Brain pericyte (primary cell): ENCODE measurements at places on chromosomes 4 and X.

DNA sequence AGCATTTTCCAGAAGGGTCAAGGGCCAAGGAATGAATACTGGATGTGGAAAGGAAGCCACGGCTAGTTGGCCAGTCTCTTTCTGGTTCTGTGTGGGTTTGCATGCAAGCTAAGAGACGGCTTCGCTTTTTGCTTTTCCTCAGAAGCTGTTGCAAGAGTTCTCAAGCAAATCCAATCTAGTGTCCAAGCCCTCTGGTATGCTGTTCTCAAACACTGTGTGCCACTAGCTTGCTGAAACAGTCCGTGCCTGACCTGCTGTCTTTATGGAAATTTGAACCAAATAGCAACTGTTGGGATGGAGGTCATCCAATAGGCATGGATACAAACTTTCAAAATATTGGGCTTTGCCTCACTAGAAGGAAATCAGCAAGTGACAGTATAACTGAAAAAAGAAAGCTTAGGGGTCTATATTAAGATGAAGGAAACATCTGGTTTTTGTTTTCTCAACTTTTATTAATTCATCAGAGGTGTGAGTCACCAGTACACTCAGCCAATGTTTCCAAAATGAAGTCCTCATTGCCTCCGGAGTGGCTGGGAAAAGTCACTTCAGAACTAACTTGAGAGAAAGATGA is 70.5 kb downstream of the SLC9A6 start:
- DNase-seq = no peak

GRCh38 chr4:78318126-78318525 is 233.4 kb upstream of the ANXA3 start:
- no peak for DNase-seq

- DNase-seq = no peak
Measured at GRCh38 chrX:24759786-24760185, 66.1 kb downstream of the POLA1 start.

- DNase-seq = no peak
Measured at GRCh38 chr4:185381288-185382196, 14.2 kb downstream of the LRP2BP start.

DNA sequence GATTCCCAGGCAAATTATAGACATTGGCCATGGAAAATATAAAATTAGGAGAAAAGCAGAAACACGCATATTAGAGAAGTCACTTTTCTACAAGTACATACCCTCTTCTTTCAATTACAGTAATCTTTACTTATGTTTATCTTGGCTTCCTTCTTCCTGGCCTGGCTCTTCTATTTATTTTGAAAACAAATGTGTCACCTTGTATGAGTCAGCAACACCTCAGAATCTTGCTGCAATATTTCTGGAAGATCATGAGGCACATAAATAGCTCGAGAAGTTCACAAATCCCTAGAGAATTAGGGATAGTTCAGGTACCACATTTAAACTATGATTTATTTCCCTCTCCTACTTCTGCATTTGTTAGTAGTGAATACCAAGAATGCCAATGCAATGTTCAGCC is 124.6 kb downstream of the ANOS1 start:
- DNase-seq = peak; percentile 1

- no peak for DNase-seq
Measured at GRCh38 chrX:39773923-39774773, 323.6 kb downstream of the BCOR start.

- DNase-seq = no peak
Measured at GRCh38 chr4:80171656-80172055, 25.6 kb upstream of the PRDM8 start.

DNA sequence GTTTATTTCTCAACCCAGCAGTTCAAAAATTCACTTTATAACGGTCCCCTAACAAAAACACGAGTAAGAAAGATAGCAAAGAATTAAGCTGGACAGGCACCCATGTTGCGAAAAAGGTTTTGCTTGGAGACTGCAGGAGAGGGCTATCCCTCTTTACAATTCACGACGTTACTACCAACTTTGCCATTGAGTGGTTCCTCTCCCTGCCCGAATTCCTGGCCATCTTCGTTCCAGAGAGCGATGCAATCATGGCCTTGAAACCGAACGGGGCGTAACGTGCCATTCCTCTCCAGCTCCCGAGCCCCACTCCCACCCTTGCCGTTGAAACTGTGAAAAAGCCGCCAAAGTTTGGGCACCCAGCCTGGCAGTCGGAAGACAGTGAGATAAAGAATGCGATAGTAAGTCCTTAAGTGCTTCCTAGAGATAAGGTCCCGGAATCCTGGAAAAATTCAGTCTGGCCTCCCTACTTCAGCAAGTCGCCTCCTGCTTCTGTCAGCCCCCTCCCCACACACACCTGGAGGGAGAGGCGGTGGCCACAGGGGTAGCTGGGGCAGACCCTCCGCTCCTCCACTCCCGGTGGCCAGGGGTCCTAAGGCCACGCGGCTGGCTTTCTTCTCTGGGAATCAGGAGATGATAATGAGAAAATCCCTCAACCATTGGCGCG is 65.2 kb downstream of the FBXO8 start:
- no peak for DNase-seq

GRCh38 chr4:4866866-4867374 is 7.5 kb downstream of the MSX1 start:
- DNase-seq = no peak

GRCh38 chr4:54961357-54961975 is 163.9 kb downstream of the KDR start:
- no peak for DNase-seq

DNA sequence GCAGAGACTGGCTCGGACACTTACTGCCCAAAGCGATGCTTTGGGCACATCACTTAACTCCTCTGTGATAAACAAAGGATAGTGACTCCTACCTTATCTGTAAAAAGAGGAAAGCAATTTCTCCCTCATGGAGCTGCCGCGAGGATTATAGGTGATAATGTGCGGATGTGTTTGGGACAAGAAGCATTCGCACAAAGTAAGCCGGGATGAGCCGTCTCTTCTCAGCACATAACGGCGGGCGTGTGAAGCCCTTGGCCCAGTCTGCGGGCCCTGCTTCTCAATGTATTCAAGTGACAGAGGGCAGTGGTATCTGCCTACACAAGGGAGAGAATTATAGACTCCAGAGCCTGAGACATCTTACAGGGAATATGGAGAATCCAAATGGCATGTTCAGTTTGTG is 550.3 kb upstream of the CPEB2 start:
- no peak for DNase-seq

DNA sequence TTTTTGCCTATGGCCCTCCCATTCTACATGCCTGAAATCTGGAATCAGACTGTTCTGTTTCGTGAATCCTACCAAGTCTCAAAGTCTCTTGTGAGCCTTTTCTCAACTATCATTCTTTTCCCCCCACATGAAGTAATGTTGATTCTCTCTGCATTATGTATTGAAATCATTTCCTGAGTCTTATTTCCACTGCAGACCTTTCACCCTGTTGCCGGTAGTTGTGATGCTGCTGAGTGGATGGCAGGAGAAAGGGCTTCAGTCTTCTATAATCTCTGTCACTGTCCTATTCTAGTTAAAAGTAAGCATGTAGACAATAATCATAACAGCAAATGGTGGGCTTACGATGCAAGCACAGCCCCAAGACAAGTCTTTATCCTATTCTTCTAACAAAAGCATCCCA is 75.0 kb downstream of the TBC1D9 start:
- DNase-seq = no peak

GRCh38 chrX:54427837-54428424 is 12.3 kb upstream of the TSR2 start:
- no peak for DNase-seq

DNA sequence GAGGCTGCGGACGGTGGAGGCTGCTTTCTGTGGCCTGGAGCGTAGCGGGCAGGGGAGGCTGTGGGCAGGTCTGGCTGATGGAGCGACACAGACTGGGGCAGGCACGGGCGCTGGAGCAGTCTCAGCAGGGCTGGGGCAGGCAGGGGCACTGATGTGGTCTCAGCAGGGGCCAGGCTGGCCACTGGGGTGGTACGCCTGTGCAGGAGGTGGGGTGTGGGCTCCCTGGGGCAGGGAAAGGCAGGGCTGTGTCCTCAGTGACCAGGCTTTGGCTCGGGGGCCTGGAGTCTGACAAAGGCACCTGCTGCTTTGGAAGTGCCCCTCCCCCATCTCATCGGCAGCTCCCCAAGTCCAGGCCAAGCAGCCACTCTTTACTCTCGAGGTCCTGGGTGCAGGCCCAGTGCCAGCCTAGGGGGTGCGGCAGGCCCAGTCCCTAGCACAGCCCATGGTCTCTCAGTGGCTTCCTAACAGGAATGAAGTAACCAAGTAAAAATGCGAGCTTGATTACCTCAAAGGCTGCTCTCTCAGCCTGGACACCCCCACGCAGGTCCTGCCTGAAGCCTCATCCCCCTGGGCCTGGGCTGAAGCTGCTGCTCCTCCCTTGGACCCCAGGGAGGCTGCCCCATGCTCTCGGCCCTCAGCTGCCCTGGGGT is 55.5 kb downstream of the ADRA2C start:
- no peak for DNase-seq

DNA sequence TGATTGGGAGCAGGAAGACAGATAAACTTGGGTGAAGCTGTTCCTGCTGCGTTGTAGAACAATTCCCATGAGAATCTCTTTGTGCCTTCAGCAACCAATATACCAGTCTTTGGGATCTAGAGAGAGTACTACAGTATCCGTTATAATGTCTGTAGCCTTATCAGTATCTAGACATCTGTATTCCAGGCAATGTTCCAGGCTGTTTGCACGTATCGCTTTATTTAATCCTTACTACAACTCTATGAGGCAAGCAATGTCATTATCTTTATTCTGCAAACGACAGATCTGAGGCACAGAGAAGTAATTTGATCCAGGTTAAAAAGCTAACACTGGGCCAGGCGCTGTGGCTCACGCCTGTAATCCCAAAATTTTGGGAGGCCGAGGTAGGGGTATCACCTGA is 251.6 kb downstream of the ARHGAP24 start:
- no peak for DNase-seq

DNA sequence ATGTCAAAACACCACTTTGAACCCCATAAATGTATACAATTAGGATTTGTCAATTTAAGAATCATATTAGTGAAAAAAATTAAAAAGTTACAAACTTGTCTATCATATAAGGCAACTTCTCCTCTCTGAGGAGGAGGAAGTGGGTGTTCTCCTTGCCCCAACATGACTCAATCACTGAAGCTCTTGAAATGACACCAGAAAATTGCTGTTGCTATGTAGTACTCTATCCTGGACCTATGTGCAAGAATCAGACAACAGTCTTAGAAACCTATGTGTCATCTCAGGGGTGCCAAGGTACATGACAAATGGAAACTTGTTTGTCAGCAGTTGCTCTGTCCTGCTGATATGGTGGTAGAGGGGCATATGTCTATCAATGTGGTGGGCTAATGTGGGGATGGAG is 47.7 kb downstream of the HMGB3 start:
- no peak for DNase-seq

GRCh38 chr4:168942985-168943384 is 67.1 kb downstream of the CBR4 start:
- no peak for DNase-seq

DNA sequence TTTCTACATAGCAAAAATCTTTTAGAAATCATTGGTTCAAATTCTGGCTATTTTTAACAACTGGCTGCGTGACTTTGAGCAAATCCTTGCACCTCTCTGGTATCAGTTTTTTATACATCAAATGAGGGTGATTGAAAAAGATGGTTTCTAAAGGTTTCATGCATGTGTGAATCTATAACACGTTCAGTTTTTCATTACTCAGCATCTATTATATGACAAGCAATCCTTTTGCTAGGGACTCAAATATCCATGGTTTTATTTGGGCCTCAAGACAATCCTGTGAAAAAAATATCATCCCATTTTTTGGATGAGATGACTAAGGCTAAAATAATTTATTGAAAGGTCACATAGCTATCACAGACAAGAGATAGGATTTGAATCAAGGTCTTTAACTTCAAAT is 884 bp downstream of the HEPH start:
- no peak for DNase-seq

DNA sequence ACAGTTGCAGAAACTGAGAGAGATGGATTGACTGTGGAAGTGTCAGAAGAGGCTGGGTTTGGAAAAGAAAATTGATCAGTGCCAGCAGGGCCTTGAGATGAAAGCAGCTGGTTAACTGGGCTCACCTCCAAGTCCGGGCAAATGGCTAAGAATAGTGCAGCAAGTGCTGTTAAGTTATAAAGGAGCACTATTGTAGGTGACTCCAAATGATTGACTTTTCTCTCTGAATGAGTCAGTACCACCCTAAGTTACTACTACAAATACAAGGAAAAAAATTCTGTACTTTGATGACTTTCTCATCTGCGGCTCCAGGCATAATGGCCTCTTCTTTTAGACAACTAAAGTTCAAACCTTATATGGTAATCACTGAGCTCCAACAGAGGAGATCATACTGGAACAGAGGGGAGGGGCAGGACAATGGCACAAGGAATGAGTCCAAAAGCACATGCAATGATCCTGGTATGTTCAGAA is 733.4 kb upstream of the INTU start:
- peak; percentile 4 for DNase-seq

DNA sequence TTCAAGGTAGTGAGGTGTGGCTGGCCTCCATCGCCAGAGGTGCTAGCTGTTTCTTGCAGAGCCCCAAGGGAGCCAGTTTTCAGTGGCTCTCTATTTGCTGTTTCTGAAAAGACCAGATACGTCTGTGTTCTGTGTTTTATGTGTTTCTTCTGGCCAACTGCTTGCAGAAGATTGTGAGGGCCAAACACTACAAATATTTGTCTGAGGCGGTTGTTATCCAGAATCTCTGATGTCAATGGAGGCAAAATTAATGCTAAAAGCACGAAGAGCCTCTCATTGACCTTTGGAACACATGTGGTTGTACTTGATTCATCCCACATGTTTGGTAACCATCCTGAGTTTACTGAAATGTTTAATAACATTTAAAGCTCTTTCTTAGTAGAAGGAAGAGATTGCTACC is 113.9 kb downstream of the CT47B1 start:
- no peak for DNase-seq

- no peak for DNase-seq
Measured at GRCh38 chr4:41366911-41367517, 110.3 kb downstream of the UCHL1 start.

DNA sequence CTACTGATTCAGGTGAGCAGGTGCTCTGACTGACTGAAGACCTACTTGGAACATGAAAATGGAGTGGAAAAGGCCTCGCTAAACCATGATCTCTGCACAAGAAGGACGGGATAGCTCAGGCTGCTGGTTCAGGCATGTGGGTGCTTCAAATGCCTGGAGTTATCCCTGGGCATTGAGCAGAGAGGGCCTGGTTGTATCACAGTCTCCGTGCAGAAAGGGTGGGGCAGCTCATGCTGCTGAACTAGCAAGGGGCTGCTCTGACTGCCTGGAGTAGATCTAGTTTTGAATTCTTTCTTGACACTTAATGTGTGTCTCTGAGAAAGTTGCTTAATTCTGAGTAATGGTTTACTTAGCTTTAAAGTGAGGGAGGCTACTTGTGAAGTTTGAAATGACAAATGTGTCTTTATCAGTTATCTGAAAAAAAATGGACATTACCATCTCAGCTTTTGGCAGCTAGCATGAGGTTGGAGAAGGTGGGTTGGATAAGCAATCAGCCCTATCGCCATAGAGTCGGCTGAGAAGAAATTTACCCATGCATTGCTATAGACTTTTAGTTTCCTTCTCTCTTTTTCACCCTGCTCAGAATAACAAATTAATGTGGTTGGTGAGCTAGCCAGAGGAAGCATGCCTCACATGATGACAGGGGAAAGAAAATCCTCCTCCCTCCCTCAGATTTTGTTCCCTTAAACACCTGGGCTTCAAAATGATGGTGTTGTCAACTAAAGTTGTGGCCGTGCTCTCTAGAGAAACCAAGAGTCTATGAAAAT is 832.4 kb downstream of the STIM2 start:
- DNase-seq = no peak
